SHP77 treated with DMSO at 0.1 percent for 48 hours (cell line): ENCODE measurements at places on chromosomes 12 and 14.

DNA sequence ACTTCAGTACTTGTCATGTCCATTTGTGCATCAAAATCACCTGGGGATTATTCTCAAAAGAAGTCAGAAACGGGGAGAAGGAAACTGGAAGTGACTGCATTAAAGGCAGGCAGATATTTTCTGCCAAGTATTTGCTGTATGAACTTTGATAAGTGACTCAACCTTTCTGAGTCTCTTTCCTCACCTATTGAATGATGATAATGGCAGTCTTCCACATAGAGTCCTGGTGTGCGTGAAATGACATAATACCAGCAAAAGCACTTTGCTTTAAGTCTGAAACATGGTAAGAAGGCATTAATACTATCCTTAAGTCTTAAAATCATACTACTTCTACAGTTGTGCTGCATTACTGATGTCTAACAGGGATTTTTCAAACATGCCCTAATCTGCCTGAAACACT lies 278.5 kb downstream of the ADAMTS20 start:
- no peak for DNase-seq

GRCh38 chr14:72625689-72626088 lies 268.2 kb downstream of the DPF3 start:
- DNase-seq: no peak

DNA sequence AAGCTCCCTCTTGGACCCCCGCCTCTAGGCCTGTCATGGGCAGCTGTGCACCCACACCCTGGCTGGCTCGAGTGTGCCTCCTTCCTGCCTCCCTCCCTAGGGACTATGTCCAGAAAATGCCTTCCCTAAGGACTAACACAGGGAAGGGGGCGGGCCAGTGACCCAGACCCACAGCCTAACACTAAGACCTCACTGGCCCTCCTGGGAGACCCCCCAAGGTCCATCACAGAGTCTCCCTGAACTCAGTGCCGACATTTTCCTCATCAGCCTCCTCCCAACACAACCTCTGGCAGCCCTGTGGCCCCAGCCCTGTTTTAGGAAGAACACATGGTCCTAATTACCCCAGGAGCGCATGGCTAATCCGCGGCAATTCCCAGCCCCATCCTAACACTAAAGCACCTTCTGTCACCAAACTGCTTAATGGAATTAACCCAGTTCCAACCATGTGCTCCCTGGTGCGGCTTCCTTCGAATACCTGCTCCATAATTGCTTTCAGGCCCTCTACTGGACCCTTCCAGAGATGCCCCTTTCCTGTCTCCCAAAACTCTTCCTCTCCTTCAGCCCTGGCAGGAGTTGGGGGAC lies 5.6 kb downstream of the MSI1 start:
- no peak for DNase-seq

GRCh38 chr14:72740966-72741825 lies 152.7 kb downstream of the DPF3 start:
- DNase-seq: no peak

- DNase-seq: no peak
These were observed 70.5 kb downstream of the ANKS1B start for GRCh38 chr12:99914206-99914605.

DNA sequence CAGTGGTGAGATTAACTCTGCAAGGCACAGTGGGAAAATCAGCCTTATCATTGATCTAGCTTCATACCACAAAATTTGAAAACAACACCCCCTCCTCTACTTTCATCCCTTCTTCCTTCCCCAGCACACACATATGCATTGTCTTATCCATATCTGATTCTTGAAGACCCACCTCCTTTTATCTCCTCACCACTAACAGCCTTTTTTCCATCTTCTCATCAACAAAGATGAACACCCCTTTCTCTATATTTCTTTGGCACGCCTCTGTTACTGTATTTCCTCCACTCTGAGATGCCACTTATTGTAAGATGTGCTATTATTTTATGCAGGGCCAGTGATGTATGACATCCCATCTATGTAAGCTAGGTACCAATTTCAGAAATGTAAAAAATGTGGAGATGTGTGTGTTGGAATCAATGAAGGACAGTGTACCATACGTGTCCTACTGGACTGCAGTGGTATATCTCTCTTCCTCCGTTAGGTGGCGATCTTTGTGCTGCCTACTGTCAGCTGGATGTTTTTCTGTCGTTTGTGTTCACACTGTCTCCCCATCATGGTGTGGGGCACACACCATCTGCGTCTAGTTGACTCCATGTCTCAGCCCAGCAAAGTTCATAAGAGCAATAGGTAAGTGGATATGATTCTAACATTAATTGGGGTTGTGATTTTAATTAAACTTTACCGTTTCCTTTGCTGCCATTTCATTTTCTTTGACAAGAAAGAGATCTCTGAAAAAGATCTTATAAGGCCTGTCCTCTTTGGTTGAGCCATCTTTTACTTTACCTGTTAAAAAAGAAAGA lies 24.0 kb downstream of the CCDC38 start:
- DNase-seq: peak; percentile 26

GRCh38 chr12:62647586-62647985 lies 181.0 kb downstream of the MON2 start:
- DNase-seq: no peak

GRCh38 chr12:53860426-53861345 lies 77.9 kb upstream of the HOXC13 start:
- DNase-seq: no peak

GRCh38 chr12:1313906-1314305 lies 280.5 kb downstream of the FBXL14 start:
- DNase-seq: no peak

GRCh38 chr12:96049101-96049500 lies 13.7 kb upstream of the LTA4H start:
- DNase-seq: no peak

- DNase-seq: peak; percentile 34
These were observed 4.7 kb downstream of the LRIG3 start for GRCh38 chr12:58915634-58916033.

GRCh38 chr12:89951050-89951693 lies 242.5 kb upstream of the ATP2B1 start:
- no peak for DNase-seq

- no peak for DNase-seq
These were observed 400.3 kb downstream of the ZFP36L1 start for GRCh38 chr14:68392393-68393141.

GRCh38 chr14:71430678-71431376 lies 501.4 kb upstream of the RGS6 start:
- no peak for DNase-seq
